ENCODE measurements at places on chromosomes 4 and X.

GRCh38 chr4:70737409-70737808 lies 15.6 kb downstream of the RUFY3 start:
- DNase-seq, result no peak

GRCh38 chrX:115642311-115642710 lies 81.3 kb downstream of the PLS3 start:
- no peak for DNase-seq

- DNase-seq, result no peak
Measured at GRCh38 chrX:47191806-47192401, 1.7 kb upstream of the UBA1 start.

DNA sequence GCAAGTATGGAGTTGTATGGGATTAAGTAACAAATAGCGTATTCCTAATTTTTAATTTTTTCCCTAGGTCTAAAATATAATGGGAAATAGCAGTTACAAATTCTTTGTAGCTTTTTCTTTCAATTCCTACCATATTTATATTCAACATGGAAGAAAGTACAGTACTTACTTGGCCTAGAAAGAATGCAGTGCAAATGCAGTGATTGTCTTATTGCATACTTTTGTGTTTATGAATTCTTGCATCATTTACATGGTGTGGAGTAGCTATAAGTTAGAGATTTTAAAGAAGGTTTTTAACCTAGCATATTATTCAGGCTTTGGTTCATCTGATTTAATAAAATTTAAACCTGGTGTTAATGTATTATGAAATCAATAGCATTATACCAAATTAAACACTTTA lies 263.3 kb downstream of the BMPR1B start:
- no peak for DNase-seq

DNA sequence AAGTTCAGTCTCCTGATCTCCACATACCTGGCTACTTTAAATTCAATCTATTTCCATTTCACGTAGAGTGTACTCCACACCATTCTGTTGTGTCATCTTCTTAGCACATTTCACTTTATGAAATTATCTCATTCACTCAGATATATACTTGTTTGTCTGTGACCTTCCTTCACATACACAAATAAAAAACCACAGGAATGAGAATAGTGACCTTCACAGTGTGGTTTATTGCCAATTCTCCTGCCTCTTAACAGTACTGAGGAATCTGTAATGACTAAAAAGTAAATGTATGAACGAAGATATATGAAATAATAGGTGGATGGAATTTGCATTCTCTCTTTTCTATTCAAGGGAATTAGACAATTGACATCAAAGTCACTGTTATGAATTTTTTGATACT lies 183.9 kb upstream of the PCDH7 start:
- no peak for DNase-seq

DNA sequence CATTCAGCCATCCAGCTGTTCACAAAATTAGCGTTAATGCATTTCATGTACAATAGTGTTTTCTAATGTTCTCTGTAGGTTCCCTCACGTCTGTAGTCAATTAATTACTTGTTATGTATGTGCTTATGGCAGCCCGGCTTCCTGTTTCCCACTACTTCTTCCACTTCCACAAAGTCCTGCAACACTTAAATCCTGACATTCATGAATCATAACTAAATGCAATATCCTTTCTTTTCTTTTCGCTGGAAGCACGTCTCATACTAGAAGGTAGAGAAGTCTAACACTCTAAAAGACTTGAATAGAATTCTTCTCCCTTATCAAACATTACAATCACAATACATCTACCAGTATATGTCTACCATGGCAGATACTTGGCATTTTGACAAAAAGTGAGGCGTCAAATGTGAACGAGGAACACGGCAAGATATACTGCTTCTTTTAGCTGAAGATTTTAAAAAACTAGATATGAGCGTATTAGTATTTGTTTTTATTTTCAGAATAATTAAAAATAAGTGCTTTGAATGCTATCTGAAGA lies 239.0 kb upstream of the DIAPH2 start:
- no peak for DNase-seq

DNA sequence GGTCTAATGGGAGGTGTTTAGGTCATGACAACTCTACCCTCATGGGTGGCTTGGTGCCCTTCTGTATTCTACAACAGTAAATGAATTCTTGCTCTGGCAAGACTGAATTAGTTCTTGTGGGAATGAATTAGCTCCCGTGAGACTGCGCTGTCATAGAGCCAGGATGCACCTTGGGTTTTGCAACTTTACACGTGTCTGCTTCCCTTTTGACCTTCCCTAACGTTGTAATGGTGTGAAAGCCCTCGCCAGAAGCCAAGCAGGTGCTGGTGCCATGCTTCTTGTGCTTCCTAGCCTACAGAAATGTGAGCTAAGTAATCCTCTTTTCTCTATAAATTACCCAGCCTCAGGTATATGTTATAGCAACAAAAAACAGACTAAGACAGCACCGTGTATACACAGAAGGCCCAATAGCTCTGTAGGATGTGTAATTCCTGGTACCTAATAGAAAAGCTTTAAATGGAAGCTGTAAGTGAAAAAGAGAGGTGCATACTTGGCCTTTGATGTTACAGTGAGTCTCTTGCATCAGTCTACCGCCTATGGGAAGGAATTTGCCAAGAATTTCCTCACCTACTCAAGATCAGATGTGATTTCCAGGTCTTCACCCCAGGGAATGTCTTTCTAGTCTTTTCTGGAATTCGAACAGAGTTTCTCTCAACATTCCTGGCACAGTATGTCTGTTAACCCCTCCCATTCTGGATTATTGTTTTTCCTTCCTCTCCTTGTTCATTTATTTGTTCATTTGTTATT lies 3.2 kb upstream of the ENPEP start:
- DNase-seq, result no peak

- no peak for DNase-seq
Measured at GRCh38 chr4:189507060-189507459, 433.6 kb upstream of the FRG1 start.

GRCh38 chrX:2243913-2244460 lies 256.8 kb downstream of the DHRSX start:
- no peak for DNase-seq

GRCh38 chr4:41012293-41012692 lies 202.0 kb downstream of the APBB2 start:
- no peak for DNase-seq

GRCh38 chr4:60743654-60744053 lies 456.5 kb upstream of the ADGRL3 start:
- DNase-seq, result no peak

DNA sequence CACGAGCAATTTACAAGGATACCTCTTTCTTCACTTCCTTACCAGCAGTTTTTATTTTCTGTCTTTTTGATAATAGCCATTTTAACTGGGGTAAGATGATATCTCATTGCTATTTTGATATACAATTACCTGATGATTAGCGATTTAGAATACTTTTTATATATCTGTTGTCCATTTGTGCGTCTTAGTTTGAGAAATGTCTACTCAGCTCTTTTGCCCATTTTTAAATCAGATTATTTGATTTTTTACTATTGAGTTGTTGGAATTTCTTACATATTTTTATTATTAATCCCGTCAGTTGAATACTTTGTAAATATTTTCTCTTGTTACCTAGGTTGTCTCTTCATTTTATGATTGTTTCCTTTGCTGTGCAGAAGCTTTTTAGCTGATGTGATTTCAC lies 1.5 kb upstream of the SPIN2A start:
- DNase-seq, result no peak

DNA sequence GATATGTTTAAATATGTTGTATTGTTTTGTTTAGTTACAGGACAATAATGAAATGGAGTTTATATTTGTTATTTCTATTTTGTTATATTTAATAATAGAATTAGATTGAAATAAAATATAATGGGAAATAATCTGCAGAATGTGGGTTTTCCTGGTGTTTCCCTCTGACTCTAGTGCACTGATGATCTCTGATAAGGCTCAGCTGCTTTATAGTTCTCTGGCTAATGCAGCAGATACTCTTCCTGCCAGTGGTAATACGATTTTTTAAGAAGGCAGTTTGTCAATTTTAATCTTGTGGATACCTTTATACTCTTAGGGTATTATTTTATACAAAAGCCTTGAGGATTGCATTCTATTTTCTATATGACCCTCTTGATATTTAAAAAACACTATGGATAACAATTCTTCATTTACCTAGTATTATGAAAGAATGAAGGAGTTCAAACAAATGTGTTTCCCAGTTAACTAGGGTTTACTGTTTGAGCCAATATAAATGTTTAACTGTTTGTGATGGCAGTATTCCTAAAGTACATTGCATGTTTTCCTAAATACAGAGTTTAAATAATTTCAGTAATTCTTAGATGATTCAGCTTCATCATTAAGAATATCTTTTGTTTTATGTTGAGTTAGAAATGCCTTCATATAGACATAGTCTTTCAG lies 26.9 kb downstream of the NUDT6 start:
- DNase-seq, result no peak

- DNase-seq, result no peak
Measured at GRCh38 chrX:17919896-17920446, 58.9 kb upstream of the RAI2 start.

DNA sequence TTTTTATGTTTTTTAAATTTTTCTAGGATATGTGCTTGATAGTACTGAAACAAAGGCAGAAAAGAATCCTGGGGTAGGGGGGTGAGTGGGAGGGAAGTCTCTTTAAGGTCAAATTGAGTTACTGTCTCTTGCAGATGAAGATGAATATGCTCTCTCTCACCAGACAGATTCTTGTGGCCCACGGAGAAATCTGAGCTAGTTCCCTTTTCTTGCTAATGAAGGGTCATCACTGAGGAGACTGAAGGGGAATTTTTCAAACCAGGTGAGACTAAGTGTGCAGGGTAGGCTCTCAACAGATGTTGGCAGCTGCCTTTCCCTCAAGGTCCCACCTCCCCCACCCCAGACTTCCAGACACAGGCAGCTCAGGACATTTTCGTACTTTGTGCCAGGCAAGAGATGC lies 21.5 kb downstream of the FAM9C start:
- no peak for DNase-seq

- no peak for DNase-seq
Measured at GRCh38 chrX:68175562-68175961, 257.7 kb downstream of the OPHN1 start.

DNA sequence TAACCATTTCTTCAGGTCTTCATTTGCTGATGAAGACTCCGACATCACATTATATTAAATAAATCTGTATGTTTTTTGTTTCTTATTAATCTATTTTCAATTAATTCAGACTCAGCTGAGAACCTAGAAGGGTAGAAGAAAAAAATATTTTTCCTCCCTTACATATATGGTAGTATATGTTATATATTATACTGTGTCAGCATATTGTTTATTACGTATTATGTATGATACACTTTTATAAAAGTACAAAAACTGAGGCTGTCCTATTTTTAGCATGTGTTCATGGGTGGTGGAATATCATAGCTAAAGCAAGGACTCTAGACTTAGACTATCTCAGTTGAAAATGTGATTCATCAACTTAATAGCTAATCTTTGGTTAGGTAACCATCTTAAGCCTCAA lies 149.3 kb downstream of the CENPC start:
- DNase-seq, result no peak

DNA sequence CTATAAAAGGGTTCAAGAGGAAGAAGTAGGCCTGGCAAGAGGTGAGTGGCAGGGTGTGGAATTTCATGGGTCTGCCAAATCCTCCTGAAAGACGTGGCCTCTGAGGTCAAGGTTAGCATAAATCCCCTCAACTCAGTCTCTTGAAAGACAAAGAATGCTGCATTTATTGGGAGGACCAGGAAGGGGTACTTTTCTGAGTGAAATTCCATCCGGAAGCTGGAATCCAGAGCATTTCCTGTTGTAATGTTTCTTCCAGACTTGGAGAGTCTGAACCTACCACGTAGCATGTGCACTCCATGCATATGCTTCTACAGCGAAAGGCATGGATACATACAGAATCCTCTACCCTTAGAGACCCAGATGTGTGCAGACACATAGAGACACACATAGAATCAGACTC lies 13.4 kb upstream of the FGD1 start:
- no peak for DNase-seq

GRCh38 chr4:94933799-94934198 lies 176.0 kb downstream of the BMPR1B start:
- no peak for DNase-seq

DNA sequence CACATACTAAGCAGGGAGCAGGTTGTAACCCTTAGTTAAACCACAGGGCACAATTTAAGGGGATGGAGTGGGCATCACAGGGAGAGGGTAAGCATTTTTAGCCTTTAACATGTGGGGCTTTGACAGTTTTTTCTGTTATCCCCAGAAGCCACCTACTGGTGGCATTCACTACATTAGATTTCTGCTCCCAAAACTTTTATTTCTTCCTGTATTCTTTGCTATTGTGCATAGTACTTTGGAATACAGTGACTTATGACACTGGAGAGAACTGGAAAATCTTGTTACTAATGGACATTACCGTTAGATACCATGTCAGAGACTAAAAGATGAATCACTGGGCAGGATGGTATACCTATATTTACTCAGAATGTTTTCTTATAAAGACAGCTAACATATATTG lies 7.3 kb downstream of the TRIM75 start:
- DNase-seq, result no peak

DNA sequence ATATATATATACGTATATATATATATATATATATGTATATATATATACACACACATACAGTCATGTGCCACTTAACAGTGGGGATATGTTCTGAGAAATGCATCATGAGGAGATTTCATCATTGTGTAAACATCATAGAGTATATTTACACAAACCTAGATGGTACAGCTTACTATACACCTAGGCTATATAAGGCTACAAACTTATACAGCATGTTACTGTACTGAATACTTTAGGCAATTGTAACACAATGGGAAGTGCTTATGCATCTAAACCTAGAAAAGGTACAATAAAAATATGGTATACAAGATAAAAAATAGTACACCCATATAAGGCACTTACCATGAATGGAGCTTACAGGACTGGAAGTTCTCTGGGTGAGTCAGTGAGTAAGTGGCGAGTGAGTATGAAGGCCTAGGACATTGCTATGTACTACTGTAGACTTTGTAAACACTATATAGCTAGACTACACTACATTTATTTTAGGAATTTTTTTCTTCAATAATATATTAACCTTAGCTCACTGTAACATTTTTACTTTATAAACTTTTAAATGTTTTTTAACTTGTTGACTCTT lies 13.2 kb upstream of the CCSER1 start:
- no peak for DNase-seq

DNA sequence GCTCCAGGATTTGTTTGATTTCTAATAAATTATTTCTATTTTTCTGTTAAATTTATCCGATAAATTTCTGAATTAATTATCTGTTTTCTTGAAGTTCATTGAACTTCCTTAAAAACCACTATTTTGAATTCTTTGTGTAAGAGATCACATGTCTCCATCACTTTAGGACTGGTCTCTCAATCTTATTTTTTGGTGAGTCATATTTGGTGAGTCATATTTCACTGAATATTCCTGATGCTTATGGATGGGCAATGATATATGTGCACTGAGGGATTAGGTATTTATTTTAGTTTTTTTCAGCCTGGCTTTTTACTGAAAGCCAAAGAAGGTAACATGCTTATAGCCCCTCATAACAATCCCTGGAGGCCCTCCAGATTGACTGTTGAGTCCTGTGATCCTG lies 48.5 kb upstream of the IL15 start:
- no peak for DNase-seq

GRCh38 chrX:150405576-150405975 lies 42.5 kb downstream of the MAMLD1 start:
- no peak for DNase-seq
